RKO (cell line): ENCODE measurements at places on chromosomes 2 and 18.

DNA sequence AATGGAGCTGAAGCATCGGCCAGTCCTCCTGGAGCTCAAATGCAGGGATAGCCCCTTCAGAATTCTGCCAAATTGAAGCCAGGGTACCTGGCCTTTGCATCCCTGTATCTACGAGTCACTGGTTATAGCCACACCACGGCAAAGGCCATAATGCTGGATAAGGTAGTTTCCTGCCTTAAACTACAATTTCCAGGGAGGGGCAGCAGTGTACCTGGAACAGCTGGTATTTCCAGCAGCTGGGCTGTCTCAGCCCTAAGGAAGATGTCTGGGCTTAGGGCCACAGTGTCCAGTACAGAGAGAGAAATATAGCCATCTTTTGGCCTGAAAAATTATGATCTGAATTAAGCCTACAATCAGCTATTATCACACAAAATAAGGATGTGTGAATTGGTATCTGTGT lies 180.3 kb downstream of the GCA start:
- DNase-seq: no peak

DNA sequence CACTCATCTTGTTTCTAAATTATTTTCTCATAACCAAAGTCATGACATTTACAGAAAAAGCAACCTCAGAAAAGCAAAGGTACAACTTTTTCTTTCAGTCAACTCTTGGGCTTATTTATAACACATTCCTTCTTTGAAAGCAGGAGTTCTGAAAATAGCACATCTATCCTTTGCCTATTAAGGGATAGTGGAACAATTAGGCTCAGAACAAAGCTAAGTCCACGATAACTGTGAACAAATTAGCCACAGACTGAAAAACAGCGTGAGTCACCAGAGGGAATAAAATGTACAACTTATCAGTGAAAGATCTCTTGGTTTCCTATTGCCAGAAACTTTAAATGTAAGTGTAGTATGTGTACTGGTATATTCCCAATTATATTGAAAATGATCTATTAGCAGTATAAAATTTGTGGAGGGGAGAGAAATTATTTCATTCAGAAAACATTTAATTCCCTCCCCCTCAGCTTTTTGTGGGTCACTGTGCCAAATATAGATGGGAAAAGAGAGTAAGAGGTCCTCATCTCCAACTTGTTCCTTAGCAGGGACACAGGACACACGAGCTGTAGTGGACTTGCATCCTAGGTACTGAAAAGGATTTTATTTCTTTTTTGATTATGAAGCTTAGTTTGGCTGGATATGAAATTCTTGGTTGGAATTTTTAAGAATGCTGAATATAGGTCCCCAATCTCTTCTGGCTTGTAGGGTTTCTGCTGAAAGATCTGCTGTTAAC lies 15.4 kb upstream of the MATN3 start:
- no peak for DNase-seq

GRCh38 chr2:229300790-229301189 lies 29.7 kb upstream of the PID1 start:
- DNase-seq: no peak

DNA sequence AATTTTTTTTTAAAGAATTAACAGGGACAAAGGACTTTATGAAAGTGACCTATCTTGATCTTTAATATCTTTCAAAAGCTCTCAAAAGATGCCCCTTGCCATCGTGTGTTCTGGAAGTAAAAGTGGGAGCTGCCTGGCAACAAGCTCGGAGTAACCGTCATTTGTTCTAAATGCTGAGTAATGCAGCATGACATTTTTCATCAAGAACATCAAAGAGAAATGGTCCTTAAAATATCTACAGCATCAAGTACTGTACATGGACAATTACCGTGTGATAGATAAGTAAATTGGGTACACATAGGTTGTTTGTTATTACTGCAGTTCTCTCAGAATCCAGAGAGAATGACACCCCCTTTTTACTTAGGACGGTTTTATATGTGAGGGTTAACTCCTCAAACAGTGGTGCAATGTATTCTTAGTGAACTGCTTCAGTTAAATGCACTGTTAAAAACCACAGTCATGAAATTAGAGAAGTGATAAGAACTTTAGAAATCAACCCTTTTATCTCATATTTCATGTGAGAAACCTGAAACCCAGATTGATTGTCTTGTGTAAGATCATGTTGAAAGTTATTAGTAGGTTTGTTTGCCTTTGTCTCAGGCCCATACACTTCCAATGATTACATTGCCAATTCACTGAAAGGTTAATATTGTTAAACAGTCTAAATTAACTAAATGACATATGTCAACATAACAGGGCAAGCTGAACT lies 90.6 kb upstream of the HNMT start:
- DNase-seq: no peak

DNA sequence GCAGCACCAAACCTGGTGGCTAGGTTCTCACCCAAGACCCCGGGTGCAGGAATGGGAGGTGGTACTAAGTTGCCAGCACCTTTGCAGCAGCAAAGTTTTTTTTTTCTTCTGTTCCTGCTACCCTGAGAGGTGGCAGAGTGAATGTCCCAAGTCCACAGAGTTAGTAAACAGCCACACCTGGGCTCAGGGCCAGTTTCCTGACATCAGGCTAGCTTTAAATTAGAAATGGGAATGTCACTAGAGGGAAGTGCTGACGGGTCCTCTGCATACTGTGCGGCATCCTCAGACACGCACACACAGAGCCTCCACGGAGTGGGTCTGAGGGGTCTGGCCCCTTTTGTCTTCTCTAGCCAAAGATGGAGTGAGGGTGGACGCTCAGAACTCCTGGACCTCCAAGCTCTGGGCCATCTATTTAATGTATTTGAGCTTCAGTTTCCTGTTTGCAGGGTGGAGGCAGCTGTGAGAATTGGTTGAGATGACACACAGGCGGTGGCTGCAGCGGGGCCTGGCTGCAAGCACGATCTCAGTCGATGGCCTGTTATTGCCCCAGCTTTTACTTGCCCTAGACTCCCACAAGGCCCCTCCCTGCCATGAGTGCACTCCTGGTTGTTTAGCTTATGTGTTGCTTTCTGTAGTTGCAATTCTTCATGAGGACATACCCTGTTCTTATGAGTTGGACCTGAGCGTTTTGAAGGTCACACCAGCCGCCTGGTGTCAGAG lies 751.4 kb upstream of the HS6ST1 start:
- DNase-seq: no peak

GRCh38 chr2:120829633-120830025 lies 94.0 kb downstream of the GLI2 start:
- DNase-seq: no peak

DNA sequence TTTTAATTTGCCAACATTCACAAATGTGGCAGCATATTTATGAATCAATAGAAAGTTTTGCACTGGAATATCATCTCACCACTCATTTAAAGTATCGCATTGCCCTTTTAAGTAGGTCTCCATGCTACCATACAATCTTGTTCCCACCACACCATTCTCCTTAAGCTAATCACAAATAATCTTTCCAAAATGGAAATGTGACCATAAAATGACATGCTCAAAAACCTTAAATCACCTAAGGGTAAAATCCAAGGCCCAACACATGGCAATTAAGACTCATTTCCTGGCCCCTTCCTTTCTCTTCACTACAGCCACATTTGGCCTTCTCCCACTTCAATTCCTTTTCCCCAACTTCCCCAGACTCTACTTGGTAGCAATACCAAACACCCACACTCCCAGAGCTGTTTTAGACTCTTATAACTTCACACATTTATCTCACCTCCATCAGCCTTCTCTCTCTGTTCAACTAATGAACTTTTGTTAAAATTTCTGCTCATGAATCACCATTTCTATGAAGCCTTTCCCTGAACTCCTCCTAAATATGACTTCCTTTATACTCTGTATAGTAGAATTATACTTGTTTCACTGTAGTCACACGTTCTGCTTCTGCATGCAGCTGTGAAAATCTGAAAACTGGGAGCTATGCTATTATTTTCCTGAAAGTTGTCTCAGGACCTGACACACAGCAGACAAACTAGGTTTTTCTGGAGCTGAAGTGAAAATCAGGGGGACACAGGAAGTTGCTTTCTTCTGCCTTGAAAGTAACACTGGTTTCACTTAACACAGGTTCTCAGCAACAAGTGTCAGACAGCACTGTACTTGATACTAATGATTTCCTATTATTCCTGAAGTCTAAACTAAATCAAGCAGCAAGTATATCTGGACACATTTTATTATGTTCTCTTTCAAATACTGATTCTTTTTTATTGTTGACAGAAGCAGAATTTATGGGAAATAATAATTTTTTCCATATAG lies 303.9 kb downstream of the ZEB2 start:
- no peak for DNase-seq

DNA sequence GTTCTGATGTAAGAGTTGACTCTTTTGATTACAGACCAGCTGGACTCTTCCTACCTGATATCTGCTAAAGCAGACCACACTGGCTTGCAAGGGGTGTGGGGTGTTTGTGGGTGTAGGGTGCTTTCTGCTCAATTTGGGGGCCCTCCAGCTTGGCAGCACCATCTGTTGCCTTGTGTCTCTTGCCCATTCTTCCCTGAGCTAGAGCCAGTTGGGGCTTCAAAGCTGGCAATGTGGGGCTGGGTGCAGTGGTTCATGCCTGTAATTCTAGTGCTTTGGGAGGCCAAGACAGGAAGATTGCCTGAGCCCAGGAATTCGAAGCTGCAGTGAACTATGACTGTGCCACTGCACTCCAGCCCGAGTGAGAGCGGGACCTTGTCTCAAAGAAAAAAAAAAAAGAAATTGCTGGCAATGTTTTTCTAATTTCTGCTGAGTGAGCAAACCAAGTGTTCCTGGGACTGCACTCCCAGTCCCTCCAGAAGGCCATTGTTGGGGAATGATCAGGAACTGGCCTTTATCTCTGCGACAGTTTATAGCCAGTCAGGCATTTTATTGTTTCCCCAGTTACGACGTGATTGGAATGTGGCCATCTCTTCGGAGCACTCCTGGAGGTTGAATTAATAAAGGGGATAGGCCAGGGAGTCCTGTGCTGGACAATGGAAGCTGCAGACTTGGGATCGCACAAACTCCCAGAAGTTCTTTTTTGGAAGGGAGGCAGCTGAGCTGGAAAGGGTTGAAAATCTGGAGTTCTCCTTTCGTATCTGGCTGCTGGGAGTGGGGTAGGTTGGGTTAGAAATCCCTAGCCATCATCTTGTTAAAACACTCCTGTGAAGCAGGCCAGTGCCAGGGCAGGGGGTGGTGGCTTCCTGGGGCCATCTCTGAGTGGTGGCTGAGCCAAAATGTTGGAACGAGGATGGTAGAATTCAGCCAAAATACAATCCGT lies 57.2 kb downstream of the LIPG start:
- DNase-seq: no peak

GRCh38 chr2:55073000-55073983 lies 23.0 kb upstream of the RTN4 start:
- DNase-seq: no peak

- no peak for DNase-seq
Measured at GRCh38 chr2:186309901-186310300, 176.2 kb upstream of the ZC3H15 start.
